ENCODE measurements at places on chromosomes 1 and 21.

DNA sequence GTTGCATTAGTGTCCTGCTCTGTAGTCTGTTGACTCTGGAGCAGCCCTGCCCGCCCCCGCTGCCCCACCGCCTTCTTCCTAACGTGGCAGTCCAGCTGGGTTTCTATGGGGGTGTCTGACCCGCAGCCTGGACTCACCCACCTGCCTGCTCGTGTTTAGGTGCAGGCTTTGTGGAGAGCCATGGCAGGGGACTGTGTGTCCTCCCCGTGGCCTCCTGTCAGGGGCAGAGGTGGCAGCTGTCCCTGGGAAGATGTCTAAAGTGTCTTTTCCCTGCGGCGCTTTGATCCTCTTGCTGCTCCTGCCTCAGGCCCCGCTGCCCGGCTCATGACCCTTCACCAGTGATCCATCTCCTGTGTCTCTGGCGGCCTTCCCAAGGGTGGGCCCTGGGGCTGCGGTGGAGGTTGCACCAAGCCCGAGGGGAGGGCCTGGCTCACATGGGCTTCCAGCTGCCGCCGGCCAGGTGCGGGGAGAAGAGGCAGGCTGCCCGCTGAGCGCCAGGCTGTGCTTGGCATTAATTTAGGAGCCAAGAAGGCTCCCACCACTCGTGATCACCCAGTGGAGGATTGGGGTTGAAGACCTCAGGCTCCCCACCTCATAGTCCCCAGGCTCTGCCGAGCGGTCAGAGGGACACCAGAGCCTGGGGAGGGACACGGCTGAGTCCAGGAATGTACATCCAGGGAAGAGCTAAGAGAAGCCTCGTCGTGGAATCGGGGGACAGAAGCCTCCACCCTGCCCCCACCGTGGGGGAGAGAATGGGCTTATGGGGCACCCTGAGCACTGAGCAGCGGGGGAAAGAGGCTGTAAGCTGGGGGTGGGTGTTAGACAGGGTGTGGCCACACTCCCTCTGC lies 44.1 kb downstream of the COL18A1 start:
- no peak for DNase-seq

- no peak for DNase-seq
Observed at GRCh38 chr21:45417951-45418300, 13.0 kb downstream of the COL18A1 start.

DNA sequence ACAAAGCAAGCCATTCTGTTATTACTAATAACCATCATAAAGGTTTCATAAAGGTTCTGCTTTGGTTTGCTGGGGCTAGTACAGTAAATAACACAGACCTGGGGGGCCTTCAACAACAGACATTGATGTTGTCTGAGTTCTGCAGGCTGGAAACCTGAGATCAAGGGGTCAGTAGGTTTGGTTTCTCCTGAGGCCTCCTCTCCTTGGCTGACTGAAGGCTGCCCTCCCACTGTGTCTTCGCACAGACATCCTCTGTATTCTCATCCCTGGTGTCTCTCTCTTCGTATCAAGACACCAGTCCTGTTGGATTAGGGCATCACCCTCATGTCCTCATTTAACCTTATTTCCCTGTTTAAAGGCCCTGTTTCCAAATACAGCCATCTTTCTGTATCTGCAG lies 37.3 kb downstream of the HUNK start:
- DNase-seq = no peak

DNA sequence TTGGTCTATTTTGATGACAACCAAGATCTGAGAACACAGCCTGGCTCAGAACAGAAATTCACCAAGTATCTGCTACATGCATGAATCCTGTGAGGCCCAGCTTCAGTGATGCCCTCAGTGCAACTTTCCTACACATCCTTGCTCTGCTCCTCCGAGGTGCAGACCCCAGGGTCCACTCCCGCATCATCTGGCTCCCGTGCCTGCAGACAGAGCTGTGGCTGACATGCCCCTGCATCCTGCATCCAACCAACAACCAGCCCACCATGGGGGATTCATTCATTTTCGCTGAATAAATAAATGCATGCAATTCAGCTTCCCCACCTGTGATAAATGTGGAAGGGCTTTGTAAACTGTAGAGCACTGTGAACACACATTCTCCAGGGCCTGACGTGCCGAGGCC lies 112.3 kb downstream of the GLIS1 start:
- no peak for DNase-seq

DNA sequence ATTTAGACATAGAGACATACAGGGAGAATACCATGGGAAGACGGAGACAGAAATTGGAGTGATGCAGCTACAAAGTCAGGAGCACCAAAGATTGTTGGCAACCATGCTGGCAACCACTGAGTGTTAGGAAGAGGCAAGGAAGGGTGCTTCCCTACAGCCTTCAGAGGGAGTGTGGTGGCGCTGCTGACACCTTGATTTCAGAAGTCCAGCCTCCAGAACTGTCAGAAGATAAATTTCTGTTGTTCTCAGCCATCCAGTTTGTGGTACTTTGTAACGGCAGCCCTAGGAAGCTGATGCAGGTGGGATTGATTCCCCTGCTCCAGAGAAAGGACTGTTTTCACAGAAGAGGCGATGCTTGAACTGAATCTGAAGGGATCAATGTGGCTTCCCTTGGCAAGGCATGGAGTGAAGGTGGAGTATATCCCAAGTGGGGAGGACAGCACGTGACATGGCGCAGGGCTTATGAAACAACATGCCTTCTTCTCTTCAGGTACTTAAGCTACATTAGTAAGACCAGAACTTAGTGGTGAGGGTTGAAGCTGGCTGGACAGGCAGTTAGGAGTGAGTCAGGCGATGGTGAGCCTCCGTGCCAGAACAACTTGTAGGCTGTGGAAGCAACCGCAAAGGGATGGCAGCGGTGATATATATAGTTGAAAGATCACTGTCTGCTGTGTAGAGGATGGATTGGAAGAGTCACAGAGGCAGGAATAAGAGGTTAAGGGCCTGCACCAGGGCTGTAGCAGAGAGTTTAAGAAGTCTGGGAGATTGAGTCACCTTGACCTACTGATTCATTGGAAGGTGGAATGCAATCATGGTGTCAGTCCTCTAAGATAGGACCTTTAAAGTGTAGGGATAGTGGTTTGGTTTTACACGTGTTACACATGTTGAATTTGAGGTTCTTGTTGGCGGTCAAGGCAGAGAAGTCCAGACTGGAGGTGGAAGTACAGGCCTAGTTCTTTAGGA lies 2.1 kb downstream of the LEPR start:
- no peak for DNase-seq
